ENCODE measurements at places on chromosomes 16 and 17.

DNA sequence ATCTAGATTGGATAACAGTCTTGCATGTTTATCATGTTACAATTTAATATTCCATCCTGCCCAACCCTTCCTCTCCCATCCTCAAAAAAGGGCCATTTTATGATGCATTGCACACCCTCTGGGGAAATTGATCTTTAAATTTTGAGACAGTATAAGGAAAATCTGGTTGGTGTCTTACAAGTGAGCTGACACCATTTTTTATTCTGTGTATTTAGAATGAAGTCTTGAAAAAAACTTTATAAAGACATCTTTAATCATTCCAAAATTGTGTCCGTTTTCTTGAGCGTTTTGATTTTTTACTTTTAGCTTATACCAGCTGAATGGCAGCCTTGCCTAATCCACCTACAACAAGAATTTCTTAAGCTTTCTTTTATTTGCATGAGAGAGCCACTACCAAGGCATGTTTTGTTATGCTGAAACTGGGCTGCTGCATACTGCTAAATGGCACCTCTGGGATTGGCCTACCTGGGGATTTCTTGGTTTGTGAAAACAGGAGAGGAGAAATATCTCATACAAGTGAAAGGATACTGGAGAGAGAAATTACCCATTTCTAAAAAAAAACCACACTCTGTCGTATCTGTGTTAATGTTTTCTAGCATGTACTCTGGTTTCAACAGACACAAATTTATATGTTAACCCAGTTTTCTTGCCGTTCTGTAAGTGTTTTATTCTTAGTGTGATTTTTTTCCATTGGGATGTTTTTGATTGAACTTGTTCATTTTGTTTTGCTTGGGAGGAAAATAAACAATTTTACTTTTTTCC is 52.2 kb downstream of the TUBD1 start:
- no peak for DNase-seq

DNA sequence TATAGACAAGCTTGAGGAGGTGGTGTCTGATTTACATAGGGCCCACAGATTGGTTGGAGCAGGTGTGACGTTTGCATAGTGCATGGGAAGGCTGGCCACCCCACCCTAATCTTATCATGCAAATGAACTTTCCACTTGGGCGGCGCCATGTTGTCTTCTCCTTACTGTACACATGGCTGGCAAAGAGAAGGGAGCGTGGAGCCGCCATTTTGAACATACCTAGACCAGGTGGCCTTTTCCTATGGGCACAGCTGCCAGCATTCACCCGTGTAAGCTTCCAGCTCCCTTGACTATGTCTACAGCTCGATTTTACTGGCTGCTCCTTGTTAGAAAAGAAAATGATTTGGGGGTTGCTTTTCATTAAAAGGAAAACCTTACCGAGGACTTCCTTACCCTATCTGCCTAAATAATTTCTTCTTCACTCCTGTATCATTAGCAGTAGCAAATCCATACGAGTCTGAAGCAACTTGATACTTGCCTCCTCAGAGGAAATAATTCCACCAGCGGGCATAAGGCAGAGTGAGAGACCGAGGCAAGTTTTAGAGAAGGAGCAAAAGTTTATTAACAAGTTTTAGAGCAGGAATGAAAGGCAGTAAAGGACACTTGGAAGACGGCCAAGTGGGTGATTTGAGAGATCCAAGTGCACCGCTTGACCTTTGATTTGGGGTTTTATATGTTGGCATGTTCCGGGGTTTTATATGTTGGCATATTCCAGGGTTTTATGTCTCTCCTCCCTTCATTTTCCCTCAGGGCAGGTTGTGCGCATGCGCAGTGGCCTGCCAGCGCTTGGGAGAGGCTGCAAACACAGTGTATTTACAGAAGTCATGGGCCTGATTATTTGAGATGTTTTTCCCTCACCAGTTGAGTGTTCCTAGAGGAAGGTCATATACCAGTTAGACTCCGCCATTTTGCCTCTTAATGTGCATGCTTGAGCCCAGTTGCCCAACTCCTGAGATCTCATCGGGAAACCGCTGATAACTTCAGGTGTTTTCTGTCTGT is 65.7 kb downstream of the MARF1 start:
- DNase-seq = no peak

GRCh38 chr16:86388976-86389375 is 121.4 kb upstream of the FOXF1 start:
- no peak for DNase-seq

DNA sequence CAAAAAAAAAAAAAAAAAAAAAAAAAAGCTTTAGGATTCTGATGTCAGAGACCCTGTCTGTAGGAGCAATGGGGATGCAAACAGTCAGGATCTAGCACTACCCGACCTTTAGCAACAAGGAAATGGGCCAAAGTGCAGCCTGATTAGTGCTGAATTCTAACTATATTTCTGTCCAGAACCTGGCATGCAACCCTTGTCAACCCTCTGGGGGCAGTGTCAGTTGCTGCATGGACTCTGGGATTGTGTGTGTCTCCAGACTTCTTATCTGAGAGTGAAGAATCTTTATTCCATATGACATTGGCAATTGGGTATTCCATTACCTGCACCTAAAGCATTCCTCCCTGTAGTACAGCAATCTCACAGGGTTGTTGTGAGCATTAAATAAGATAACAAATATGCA is 120.3 kb upstream of the CRHR1 start:
- no peak for DNase-seq

GRCh38 chr17:20315311-20315710 is 152.0 kb downstream of the LGALS9B start:
- DNase-seq = no peak

DNA sequence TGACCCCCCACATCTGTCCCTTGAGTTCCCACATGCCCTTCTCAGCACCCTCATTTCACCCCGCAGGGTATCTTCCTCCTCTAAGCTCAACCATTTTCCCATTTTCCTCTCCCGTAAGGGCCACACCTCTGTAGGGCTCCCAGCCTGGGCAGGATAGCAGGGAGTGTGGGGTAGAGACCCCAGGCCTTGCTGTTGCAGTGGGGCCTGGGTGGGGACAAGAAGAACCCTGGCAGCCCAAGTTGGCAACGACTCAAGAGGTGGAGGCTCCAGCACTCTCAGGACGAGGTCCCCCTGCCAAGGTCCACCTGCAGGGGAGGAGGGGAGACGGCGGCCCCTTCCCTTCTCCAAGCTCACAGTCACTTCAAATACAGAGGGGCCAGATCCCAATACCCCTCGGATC is 2.0 kb upstream of the TMEM92 start:
- DNase-seq = peak; percentile 9

DNA sequence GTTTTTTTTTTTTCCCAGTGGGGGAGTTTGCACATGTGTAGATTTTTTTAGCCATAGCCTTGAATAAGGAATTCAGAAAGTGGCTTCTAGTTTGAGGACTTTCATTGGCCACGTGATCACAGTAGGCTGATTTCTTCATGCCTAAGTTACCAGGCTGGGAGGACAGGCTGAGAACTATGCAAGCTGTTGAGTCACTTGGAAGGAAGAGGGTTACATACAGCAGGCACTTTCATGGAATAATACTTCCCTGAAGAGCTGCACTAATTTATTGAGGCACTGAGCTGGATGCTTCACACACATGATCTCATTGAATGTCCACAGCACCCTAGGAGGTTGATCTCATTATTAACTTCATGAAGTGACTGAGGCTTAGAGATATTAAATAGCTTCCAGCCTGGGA is 22.8 kb downstream of the PRKCB start:
- DNase-seq = no peak

GRCh38 chr17:75006653-75007052 is 5.8 kb upstream of the MRPL58 start:
- DNase-seq = no peak

GRCh38 chr17:44581868-44582267 is 24.6 kb downstream of the FZD2 start:
- DNase-seq = peak; percentile 41

GRCh38 chr17:76278952-76279741 is 14.0 kb downstream of the UBALD2 start:
- peak; percentile 93 for DNase-seq

GRCh38 chr17:63120406-63120805 is 154.4 kb downstream of the TANC2 start:
- no peak for DNase-seq

DNA sequence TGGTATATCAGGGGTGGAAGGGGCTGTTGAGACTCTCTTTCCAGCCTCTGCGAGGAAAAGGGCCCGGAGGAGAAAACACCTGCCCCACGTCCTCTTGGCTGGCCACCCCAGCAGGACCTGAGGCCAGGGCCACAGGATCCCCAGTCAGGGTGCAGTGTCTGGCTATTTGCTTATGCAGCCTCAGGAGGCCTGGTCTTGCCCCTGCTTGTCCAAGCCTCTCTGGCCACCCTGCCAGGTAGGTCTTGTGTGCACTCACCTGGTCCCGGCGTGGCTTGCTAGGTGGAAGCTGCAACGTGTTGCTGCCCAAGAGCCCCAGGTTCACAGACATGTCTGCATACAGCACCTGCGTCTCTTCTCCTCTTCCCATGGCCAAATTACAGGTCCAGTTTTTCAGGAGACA is 549 bp downstream of the TMEM238L start:
- DNase-seq = no peak

- no peak for DNase-seq
Measured at GRCh38 chr16:66873685-66874055, 6.6 kb upstream of the PDP2 start.

- DNase-seq = no peak
Measured at GRCh38 chr17:45907750-45908395, 13.5 kb downstream of the MAPT start.
